ENCODE measurements at places on chromosomes 2 and 18.

GRCh38 chr2:148027822-148028221 lies 6.9 kb downstream of the MBD5 start:
- DNase-seq, result no peak

DNA sequence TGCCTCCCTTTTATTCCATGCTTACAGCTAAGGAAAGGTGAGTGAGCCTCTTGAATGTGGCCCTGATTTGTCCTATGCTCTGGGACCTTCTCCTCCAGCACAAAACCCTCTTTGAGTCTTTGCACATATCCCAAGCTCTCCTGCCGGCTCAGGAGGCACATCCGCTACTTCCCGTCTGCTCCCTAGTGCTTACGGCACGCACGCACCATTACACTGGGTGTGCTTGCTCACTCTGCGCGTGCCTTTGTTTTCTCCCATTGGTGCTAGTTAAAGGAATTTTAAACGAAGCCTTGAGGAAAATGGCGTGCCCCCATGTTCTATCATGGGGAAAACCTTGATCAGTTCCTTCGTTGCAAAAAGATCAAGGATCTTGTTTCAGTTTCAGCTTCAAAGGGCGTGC lies 7.9 kb upstream of the DGKD start:
- DNase-seq, result no peak

- DNase-seq, result no peak
Observed at GRCh38 chr2:150234787-150235446, 252.6 kb downstream of the RND3 start.

DNA sequence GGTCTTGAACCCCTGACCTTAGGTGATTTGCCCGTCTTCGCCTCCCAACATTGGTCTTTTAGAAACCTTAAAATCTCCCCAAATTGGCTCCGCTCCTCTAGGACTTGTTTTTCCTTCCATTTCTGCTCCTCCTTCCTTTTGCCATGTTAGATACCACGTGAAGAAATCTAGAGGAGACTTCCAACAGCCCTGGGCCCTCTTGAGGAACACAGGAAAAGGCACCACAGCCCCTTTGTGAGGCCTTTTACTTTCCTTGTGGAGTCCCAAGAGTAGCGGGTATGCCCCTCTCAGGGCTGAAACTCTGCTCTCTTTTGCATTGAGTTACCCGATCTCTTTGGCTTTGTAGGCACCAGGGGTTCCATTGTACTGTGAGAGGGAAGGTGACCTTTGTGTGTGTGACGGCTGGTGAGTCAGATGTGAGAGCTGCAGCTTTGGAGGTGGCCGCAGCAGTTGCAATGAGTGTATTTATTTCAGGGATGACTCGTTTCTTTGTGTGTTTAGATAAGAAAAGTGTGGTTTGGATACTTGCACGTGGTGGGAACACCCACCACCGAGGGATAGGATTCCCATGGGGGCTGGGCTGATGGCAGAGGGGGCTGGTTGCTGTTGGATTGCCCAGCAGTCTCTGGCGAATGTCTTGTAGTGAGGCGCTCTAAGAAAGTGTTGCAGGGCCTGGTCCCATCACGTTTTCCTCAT lies 218.4 kb upstream of the HS6ST1 start:
- DNase-seq, result no peak

GRCh38 chr2:207122651-207123334 lies 43.0 kb downstream of the KLF7 start:
- no peak for DNase-seq

- DNase-seq, result no peak
Observed at GRCh38 chr2:69149631-69150215, 136.7 kb downstream of the ANTXR1 start.

DNA sequence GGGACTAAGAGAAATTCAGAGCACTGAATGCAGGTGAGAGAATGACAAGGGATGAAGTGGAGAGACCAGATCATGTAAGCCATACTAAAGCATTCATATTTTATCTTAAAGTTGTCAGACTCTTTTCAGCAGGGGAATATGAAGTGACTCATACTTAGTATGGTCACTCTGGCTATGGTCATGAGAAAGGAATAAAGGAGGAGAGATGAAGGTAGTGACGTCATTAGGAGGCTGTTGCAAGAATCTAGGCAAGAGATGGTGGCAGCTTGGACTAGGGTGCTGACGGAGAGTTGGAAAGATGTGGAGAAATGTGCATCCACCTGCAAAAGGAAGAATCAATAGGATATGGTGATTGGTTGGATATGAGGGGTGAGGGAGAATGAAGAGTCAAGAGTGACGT lies 203.2 kb upstream of the ACVR2A start:
- no peak for DNase-seq
